ENCODE measurements at places on chromosomes 16 and 17.

DNA sequence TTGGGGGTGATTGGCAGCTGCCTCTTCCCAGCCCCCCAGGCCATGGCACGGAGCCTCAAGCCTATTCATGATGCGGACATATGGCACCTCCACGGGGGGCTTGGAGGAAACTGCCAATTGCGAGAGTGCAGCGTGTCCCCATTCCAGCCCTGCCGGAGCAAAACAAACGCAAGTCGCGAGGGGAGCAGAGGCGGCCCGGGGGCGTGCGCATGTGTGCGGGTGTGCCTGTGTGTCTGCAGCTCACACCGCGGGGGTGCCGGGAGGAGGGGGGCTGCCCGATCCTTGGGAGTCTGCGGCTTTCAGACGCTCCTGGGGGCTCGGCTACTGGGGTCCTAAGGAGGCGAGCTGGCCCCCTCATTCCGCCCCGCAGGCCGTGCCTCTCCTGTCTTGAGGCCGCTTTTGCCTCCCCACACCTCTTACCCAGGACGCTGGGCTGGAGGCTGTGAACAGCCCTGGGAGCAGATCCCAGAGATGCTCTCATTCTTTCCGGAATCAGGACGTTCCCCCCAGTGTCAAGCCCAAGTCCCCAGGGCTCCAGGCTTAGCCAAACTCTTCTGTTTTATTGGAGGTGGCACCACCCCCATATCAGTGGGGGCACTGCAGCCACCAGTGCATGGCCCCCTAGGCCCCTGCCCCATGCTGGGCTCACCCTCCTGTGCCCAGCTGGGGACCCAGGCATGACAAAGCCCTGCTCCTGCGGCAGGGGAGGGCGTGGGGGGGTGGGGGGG is 29.1 kb downstream of the ENDOV start:
- no peak for DNase-seq

DNA sequence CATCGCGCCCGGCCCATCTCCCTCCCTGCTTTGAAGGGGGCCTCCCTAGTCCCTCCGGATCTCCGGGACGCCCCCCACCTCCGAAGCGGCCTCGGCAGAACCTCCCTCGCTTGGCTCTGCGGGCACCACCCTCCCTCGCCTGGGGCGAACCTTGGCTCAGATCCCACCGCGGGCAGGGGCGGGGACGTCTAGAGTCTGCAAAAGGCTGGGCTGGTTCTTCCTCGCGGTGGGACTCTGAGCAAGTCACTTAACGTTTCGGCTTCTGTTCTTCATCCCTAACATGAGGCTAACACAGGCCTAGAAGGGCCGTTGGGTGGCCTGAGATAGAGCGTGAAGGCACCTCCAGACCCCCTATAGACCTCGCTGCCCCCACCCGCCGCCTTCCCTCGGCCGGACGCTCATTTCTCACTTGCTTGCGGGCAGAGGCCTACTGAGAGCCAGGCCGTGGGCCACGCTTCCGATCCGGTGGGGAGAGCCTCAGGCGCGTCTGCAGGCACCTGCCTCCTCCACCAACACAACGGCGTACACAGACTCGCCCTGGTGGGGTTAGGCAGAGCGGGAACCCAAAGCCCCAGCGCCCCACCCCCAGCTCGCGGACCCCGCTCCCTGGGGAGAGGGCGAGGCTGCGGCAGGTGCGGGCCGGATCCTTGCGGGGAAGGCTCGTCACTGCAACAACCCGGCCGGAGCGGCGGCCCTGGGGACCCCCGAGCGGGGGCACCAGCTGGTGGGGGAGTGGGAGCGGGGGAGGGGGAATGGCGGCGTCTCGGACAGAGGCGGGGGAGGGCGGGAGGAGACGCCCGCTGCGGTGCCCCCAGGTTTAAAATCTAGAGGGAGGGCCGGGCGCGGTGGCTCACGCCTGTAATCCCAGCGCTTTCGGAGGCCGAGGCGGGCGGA is 5.4 kb downstream of the MYO1C start:
- DNase-seq = peak; percentile 68

DNA sequence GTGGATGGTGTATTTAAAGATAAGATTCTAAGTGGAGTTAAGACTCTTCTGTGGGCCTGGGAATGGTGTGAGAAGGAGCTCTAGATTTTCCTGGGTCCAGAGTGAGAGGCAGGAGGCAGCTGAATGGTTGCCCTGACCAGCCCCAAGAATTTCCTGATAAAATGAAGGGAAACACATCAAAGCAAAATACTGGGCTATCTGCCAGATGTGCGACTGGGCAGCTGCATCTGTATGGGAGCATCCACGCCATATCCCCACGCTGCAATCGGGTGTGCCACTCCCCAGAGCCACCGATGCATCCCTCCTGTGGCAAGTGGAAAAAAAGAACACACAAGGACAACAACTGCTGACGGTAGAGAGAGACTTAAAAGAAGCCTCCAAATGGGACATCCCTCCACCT is 84.3 kb upstream of the COX10 start:
- DNase-seq = no peak

DNA sequence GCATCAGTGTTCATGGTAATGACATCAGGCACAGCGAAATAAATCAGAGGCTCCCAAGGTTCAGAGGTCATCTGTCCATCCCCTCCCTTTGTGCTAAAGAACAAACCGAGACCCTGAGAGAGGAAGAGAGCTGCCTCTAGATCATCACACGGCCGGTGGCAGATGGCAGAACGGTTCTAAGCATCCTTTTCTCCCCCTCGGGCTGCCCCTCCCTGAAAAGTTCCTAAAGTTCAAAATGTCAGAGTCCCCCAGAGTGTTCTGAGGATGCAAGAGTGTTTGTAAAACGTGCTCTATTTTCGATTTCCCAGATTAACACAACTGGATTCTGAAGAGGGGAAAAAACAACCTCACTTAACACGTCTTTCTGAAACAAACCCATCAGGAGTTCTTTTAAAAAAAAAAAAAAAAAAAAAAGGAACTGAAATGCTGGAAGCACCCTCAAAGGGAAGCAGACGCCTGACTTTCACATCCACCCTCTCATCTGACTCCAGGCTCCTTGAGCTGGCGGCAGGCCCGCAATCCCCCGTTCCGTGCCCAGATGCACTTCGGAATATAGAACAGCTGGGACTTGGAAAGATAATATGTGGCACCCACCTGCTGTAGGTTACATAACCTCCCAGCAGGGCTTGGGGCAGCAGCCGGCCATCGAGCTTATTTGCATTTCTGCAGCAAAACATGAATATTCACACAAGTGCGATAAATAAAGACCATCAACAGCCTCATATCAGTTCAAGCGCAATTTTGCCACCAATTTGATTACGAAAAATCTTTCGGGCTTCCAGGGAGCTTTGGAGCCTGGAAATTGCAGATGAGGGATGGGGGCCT is 115.5 kb upstream of the SMURF2 start:
- no peak for DNase-seq

GRCh38 chr16:18969050-18969854 is 14.5 kb upstream of the TMC7 start:
- DNase-seq = peak; percentile 80
